ENCODE measurements at places on chromosomes 6 and 20. TPM values are rescaled to one million over a fixed set of nuclear protein-coding genes. Genes with fewer than 3 reads are reported as not detected.

TAF8 gene
- polyA plus RNA-seq, result 15.0 TPM

CST2 gene
- not detected for polyA plus RNA-seq

BMP6 gene
- polyA plus RNA-seq, result 4.4 TPM

- DNase-seq, result no peak
Measured at GRCh38 chr20:32338665-32339064, 19.5 kb upstream of the ASXL1 start.

DNA sequence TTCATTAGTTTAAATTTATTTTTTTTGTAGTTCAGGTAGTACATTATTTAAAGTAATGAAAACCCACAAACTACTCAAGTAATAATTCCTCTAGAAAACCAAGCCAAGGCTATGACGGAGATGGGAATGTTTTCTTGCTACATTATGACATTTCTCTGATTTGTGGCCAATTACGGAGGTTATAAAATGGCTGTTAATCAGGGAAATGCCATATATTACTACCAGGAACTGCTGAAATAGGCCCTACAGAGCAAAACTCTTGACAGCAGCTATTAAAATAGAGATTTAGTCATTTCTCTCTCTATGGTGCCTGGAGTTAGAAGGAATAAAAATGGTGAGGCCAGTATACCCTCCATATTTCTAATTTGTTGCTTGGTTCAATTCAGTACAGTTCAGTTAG, 280.0 kb downstream of the ARHGAP18 start:
- no peak for DNase-seq

- DNase-seq, result no peak
Measured at GRCh38 chr20:21301940-21302663, 1.0 kb upstream of the XRN2 start.

DNA sequence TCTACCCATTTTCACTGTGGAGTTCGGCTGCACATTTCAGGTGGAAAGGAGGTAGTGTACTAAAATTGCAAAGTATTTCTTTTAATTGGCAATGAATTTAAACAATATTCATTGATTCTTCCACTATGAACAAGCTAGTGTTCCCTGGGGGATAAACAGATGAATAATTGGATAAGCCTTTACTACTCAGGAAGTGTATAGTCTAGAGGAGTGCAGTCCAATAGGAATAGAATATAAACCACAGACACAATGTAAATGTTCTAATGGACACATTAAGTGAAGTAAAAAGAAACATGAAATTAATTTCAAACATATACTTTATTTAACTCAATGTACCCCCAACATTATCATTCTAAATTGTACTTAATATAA, 28.7 kb downstream of the SGK1 start:
- DNase-seq, result no peak

DNA sequence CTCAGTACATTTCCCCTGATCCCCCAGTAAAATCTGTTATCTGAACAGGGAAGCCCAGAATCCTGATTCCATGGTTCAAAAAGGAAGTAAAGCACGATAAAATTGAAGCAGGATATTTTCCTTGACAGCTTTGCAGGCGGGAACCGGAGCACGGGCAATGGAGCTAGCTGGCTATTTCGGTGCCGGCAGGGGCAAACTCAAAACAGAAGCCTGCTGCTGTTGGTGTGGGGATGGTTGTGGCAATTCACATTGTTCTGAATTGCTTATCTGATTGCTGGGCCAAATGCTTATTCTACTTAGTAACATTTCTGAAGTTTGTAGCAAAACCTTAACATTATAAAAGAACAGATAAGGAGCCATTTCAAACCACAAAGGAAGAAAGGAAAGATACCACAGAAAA, 172.4 kb downstream of the MMS22L start:
- no peak for DNase-seq

DNA sequence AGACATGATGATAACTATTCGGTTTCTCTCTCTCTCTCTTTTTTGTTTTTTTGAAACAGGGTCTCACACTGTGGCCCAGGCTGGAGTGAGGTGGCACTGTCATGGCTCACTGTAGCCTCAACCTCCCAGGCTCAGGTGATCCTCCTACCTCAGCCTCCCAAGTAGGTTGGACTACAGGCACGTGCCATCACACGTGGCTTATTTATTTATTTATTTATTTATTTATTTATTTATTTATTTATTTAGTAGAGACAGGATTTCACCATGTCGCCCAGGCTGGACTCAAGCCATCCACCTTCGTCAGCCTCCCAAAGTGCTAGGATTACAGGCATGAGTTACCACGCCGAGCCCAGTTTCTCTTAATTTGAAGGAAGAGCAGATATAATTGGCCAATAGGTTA, 427.9 kb upstream of the JAG1 start:
- no peak for DNase-seq

DNA sequence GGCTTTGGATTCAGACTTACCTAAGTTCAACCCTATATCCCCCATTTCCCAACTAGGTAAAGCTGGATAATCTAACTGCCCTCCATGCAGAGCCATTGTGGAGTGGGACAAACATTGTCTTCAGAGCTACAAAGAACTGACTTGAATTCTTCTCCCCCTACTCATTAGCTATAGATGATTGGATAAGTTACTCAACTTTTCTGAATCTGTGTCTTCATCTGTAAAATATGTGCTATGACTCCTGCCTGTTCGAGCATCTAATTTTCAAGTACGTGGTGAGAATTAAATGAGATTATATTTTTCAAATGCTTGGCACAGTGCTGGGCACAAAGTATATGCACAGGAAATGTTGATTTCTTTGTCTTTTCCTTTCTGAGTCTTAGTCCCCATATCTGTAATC, 240.3 kb upstream of the TCF21 start:
- no peak for DNase-seq

GRCh38 chr6:36666826-36667591, 11.5 kb upstream of the CDKN1A start:
- peak; percentile 95 for DNase-seq

DNA sequence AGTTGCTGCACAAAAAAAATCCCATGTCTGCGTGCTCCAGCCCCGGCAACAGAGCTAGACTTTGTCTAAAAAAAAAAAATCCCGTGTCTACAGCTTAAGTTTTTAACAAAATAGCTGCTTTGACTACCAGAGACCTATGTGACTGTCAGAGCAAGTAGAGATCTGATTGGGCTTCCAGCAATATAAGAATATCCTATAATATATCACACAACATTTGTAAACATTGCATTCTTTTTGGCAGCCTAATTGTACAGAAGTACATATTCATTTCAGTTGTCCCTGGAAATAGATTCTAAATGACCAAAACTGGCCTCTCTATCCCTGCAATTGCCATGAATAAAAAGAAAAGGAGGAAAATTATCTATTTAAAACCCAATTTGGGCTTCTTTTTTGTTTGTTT, 139.5 kb upstream of the RNF217 start:
- DNase-seq, result no peak

- DNase-seq, result peak; percentile 46
Measured at GRCh38 chr20:57792386-57793080, 82.7 kb upstream of the PMEPA1 start.
